ENCODE measurements at places on chromosomes 13 and 19.

DNA sequence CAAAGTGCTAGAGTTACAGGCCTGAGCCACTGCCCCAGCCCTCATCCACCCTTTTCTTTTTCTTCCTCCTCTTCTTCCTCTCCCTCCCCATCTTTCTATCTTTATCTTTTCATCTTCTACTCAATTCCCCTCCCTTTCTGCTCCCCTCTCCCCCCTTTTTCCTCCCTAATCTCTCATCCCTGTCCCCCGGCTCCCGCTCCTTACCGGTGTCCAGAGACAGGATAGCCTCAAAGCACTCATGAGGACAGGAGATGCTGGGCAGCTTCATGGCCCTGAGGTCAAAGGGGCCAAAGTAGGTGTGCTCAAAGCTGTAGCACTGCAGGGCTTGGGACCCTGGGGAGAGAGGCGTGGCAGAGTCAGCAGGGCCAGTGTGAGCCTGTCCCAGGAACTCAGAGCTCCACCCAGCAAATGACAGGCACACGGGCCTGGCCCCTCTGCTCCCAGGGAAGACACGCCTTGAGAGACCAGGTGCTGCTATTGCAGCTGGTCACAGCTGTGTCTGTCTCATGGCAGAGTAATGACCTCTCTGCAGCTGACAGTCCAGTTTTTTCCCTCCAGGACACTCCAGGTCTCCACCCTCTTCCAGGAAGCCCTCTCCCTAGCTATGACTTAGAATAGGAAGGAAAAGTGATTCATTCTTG lies 2.6 kb downstream of the LYPD5 start:
- no peak for ATAC-seq

GRCh38 chr13:89150362-89150761 lies 1479.2 kb downstream of the SLITRK5 start:
- no peak for ATAC-seq

DNA sequence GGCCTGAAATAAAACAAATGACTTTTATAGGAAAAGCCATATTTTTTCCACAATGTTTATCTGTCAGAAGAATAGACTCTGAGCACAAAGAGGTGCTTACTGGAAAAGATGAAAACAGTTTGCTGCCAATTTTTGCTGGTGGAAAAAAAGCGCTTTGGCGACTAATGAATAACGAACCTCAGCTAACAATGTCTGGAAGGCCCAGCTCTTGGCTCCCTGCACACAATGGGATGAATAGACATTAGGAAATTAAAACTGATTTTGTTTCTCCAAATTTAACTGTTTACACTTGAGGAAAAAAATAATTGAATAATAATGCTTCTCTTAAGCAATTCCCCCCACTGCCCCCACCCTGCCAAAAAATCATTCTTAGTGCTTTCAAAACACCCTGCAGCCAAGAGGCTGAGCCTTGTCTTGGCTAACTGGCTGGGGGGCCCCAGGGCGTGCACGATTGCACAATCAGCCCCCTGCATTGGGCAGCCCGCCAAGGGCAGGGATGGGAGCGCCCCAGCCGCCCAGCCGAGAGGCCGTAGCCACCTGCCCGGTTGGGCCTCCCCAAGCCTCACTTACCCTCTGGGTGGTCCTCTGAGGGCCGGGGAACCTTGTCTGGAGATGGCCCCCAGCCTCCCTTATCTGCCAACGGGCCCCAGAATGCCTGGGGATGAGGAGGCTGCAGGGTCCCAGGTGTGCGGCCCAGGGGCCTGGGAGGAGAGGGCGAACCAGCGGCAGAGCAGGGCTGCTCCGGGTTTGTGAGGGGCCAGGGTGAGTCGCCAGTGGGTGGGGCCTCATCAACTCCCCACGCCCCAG lies 16.8 kb downstream of the CEBPG start:
- no peak for ATAC-seq

DNA sequence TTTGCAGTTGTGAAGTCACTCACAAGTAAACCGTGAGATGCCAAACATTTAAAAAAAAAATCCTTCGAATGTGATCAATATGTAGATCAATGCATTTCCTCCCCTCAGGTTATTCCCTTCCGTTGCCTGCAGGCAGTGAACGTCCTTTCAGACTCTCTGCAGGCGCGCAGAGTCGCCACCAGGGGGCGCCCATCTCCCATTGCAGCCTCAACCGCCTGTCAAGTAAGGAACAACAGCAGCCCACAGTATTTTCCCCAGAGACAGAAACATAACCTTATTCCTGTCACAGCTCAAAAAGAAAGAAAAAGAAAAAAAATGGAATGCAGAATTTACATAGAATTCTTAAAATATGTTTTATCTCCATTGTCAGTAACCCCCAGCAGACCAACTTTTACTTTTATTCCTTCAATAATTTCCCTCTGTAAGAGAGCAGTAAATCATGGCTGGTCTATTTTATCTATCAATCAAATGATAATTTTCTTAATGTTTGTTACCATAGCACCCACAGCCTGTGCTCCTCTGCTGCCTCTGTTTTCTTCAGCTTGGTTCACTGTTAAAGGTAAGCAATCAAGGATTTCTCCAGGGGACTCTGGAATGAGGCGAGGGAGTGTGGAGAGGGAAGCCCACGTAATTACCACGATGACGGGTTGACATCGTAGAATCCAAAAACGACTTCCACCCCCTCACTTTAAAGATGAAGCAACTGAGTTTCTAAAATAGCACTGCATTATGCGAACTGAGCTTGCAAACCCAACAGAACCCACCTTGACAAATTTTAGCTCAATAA lies 637.6 kb upstream of the ARGLU1 start:
- peak; percentile 76 for ATAC-seq

- ATAC-seq = no peak
These were observed 1475.0 kb downstream of the SLITRK1 start for GRCh38 chr13:82407321-82407720.
